HAP-1 (cell line): ENCODE measurements at places on chromosomes 13 and 19.
A peak's percentile ranks its signal among the peaks of the same experiment; 100 is the strongest.

DNA sequence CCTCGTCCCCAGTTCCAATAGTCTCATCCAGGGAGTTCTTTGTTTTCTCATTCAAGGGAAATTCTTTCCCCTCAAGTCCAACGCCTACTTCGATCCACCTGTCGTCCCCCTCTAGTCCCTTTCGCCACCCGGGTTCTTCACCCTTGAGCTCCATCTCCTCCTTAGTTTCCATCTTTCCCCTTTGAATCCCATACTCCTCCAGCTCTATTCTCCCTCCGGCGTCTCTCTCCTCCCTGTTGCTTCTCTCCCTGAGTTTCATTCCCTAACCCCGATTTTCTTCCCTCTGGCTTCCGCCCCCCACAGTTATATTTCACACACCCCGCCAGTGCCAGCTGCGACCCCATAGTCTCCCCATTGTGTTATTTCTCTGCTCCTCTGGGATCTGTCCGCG is 628 bp upstream of the SLC17A7 start:
- no peak for DNase-seq

GRCh38 chr19:5585461-5586299 is 17.9 kb upstream of the TINCR start:
- no peak for DNase-seq

GRCh38 chr19:39379865-39380396 is 11.0 kb downstream of the PAF1 start:
- no peak for DNase-seq

GRCh38 chr19:38277969-38278680 is 13.8 kb downstream of the SPINT2 start:
- DNase-seq: no peak

DNA sequence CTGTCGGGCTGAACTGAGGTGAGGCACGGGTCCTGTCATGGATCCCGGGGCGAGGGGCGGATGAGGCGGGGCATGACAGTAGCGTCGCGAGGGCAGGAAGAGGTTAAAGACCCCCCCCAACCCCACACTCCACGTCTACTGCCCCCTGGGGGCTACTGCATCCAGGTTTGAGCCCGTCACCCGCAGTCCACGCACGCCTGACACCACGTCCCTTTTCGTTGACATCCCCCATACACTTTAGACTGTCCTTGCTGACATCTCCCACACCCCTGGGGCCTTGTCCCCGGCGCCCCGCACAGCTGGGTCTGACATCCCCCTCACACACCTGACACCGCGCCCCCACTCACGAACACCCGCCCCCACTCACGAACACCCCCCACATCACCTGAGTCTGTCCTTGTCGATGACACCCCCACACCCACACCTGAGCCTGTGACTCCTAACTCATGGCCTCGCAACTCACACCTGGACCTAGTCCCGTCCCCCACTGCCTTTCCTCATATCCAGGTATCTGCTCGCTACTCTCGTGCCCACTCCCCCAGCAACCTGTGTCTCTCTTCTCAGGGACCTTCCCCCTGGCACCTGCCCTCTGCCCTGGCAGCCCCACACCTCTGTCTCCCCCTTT is 416 bp downstream of the SLC25A42 start:
- DNase-seq: no peak

GRCh38 chr19:5948752-5949564 is 29.0 kb downstream of the RANBP3 start:
- no peak for DNase-seq

GRCh38 chr13:54390841-54391240 is 1362.2 kb downstream of the OLFM4 start:
- no peak for DNase-seq

DNA sequence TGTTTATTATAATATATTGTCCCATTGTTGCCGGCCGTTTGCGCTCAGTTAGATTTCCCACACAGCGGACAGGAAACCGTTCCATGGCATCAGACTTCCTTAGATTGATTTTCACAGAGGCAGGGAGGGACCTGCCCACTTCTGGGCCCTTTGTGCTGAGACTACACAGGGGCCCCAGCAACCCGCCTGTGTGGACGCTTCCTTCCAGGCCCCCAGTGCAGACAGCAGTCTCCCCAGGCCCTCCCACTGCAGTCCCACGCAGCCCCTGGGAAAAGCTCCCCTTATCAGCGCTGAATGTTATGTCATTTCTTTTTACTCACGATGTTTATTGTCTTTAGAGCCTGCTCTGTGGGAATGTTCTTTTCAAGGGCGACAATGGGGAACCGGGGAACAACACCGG is 351.7 kb upstream of the ARGLU1 start:
- DNase-seq: no peak

DNA sequence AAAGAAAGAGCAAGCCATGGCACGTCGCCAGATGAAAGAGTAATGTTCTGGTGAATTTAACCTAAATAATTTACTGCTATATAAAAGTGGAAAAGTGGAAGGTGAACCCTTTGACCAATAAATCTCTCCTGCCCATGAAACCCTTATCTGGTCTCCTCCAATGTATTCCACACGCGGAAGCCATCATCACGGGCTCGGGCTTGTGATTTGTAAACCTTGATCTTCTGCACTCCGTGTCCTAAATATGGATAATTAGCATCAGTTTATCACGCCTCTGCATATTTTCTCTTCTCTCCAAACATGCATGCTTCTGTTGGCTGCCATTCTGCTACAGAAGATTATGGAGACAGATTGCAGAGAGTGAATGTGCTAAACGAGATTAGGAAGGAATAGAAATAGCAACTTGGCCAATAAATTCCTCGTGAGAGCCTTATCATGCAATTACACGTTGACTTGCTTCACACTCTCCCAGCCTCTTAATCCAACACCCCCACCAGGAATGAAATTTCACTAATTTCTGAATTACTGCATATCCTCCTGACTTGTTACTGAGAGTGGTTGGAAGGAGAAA is 34.5 kb downstream of the SOX1 start:
- no peak for DNase-seq

DNA sequence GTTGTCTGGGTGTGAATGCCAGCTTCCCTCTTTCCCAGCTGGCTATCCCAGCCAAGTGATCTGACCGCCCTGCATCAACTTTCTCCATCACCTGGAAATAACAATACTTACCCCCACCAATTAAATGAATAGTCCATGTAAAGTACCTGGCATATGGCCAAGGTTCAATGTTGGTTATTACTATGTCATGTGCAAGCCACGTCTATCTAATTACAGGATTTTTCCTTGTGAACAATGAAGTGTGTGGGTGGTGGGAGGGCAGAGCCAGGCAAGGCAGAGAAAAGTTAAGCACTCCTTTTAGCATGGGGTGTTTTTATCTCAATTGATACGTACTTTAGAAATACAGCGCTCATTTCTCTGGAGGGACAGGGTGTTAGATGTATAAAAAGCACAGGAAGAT is 121.1 kb downstream of the NHLRC3 start:
- DNase-seq: peak; percentile 38

DNA sequence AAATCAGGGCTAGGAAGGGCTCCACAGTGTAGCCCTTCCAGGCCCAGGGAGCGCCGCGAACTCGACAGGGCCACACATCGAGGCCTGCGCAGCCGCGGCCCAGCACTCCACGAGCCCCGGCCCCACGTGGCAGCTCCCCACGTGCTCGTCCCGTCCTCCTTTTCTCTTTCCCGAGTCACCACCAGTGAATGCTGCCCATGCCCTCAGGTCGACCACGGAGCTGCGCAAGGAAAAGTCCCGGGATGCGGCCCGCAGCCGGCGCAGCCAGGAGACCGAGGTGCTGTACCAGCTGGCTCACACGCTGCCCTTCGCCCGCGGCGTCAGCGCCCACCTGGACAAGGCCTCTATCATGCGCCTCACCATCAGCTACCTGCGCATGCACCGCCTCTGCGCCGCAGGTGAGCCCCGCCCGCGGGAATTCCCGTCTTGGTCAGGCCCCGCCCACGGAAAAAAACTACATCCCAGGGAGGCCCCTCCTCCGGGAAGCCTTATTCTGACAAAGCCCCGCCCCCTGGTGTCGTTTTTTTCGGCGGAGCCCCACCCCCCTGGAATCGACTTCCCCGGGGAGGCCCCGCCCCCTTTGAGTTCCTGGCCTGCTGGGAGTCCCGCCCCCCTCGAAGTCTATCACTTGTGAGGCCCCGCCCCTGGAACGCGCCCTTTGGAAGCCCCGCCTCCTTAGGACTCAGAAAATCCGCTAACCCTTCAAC is 7.0 kb downstream of the HIF3A start:
- no peak for DNase-seq

DNA sequence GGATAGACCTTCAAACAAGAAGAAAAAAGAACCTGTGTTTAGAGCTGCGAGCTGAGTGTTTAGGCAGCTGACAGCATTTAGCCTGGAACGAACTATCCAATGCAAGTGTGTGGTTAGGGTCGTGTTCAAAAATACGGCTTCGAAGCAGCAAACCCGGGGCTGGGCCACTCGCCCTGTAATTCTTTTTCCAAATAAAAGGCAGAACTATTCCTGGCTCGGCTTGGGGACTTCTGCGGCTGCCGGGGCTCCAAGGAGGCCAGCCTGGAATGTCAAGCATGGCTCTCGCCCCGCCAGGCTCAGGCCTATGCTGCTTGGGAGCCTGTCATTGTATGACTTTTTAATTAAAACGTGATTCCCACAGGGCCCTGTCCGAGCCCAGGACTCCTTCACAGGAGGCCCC is 51.7 kb upstream of the KLF2 start:
- DNase-seq: no peak

DNA sequence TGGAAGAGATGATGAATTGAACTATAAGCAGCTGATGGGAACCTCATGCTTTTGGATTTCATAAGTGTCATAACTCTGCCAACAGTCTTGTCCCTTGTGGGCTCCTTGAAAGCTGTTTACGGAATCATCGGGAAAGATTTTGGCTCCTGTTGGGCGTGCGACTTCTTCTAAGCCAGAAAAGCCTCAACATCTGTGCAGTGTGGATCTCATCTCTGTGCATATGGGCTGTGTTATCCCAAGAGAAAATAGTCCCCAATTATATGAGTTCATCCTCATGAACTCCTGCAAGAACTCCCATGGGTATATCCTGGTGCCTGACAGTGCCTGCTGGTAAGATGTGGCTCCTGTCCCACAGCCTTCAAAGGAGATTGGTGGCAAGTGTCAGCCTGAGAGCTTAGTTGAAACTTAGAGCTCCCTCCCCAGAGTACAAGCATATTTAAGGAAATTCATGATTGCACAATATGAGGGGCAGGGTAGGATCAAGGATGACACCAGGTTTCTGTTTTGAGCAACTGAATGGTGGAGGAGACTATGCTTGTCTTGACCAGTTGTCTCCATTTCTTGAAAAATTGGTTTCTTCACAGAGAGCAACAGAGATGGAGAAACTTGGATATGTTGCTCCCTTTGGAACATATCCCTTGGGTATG is 243.5 kb downstream of the ITGBL1 start:
- no peak for DNase-seq

- DNase-seq: no peak
These were observed 6.9 kb upstream of the OVOL3 start for GRCh38 chr19:36103842-36104552.

DNA sequence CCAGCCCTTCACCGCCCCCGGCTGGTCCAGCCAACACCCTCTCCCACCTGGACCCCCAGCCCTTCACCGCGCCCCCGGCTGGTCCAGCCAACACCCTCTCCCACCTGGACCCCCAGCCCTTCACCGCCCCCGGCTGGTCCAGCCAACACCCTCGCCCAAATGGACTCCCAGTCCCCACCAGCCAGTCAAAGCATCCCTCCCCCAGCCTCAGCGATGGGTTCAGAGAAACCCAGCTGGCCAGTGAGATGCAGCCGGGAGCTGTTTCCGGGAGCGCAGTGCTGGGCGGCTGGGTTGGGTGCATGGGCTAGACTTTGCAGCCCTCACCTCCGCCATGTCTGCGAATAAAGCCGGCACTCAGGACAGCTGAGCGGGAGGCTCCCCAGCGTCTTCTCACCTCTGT is 6.5 kb upstream of the CDC34 start:
- DNase-seq: no peak

- DNase-seq: no peak
These were observed 67.2 kb upstream of the FNDC3A start for GRCh38 chr13:48908381-48909055.

GRCh38 chr13:30551189-30551588 is 66.5 kb upstream of the USPL1 start:
- DNase-seq: no peak

DNA sequence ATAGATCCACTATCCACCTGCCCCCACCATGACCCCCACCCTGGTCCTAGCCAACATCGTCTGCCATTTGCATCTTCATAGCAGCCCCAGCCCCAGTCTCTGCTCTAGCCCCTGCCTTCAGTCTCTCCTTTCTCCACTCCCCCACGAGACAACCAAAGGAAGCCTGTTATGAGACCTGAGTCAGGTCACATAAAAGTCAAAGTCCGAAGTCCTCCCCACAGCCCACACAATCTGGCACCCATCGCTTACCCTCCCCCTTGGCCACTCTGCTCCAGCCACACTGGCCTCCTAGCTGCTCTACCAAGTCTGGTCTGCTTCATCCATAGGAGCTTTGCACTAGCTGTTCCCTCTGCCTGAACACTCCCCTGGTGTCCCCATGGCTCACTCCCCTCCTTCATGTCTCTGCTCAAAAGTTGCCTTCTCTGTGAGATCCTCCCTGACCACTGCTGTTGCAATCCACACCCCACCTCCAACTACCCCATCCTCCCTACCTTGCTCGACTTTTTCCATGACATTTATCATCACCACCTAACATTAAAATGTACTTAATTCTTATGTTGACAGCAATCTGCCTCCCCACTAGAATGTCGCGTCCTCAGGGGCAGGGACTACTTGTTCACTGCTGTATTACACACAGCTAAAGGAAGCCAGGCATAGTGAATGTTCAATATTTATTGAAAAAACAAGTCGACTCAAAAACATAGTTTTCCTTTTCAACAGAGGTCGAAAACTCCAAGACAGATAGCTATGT is 1.2 kb upstream of the PLEKHG2 start:
- DNase-seq: no peak

DNA sequence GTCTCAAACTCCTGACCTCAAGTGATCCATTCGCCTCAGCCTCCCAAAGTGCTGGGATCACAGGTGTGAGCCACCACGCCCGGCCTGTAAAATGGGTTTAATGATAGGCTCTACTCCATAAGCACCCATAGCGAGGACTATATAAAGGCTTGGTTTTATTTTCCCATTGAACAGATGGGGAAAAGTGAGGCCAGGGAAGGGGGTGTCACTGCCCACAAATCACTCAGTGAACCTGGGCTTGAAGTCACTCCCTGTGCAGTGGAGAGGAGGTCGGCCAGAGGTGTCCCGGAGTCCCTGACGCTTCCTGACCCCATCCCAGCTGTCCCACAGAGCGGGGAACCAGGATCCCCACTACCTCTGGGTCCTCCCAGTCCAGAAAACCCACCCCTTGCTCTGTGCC is 14.9 kb downstream of the TLE2 start:
- DNase-seq: no peak

GRCh38 chr13:67650471-67650870 is 420.3 kb upstream of the PCDH9 start:
- no peak for DNase-seq

GRCh38 chr13:107035186-107035585 is 467.2 kb upstream of the ARGLU1 start:
- no peak for DNase-seq

DNA sequence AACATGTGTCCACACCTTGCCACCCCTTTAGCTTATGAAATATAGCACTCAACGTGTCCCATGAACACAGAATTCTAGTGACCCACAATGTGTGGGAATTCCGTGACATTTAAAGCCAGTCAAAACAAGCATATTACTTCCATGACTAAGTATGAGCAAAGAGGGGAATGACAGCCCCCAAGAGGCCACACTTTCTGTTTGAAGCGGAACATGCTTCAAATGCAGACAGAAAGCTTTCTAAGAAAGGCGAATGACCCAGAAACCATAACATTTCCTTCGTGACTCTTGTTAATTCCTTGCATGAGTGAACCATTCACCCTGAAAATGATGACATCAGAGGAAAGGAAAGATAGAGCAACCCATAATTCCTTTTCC is 122.0 kb upstream of the FNDC3A start:
- DNase-seq: no peak
